Fibroblast of skin of right biceps (primary cell): ENCODE measurements at places on chromosomes 1 and 21.

- DNase-seq = peak; percentile 94
Observed at GRCh38 chr1:26284597-26285347, 4.9 kb downstream of the SH3BGRL3 start.

GRCh38 chr1:189774721-189775287 is 702.9 kb downstream of the BRINP3 start:
- no peak for DNase-seq

- DNase-seq = peak; percentile 88
Observed at GRCh38 chr1:156104065-156104810, 10.3 kb upstream of the LMNA start.

DNA sequence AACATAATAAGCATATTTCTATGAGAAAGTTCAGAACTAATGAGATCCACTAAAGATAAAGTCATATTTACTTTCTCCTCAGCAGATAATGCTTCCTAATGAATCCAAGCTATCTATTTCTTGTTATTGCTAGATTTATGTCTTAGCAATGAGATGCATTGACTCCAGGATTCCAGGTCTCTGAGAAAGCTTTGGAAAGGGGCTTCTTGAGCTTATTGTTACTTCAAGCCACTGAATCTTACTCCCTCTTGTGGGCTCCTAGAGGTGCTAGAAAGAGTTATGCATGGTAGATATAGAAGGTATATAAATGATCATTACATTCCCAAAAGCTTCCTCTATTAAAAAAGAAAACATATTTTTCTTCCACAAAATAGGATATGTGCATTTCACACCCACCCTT is 246.4 kb upstream of the ADAMTS5 start:
- DNase-seq = peak; percentile 42

DNA sequence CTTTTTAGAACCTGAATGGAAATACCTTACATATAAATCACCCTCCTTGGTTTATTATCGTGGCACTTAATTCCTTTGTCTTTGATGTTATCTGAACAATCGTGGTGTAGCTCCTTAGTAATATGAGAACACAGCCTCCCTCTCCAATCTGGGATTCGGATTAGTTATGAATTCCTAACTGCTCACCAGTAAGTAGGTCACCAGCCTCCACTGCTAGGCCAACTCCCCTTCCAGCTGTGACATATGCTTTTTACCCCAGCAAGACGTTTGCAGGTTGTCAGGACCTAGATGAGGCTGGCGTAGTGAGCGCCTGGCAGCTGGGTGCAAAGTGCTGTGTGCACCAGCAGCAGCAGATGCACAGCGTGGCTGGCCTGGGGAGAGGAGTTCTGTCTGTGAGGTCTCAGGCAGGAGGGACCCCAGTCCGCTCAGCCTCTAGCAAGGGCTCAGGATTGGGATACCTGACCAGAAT is 38.2 kb downstream of the NTPCR start:
- peak; percentile 63 for DNase-seq
